Kidney capillary endothelial cell (primary cell): ENCODE measurements at places on chromosomes 7 and 10.

DNA sequence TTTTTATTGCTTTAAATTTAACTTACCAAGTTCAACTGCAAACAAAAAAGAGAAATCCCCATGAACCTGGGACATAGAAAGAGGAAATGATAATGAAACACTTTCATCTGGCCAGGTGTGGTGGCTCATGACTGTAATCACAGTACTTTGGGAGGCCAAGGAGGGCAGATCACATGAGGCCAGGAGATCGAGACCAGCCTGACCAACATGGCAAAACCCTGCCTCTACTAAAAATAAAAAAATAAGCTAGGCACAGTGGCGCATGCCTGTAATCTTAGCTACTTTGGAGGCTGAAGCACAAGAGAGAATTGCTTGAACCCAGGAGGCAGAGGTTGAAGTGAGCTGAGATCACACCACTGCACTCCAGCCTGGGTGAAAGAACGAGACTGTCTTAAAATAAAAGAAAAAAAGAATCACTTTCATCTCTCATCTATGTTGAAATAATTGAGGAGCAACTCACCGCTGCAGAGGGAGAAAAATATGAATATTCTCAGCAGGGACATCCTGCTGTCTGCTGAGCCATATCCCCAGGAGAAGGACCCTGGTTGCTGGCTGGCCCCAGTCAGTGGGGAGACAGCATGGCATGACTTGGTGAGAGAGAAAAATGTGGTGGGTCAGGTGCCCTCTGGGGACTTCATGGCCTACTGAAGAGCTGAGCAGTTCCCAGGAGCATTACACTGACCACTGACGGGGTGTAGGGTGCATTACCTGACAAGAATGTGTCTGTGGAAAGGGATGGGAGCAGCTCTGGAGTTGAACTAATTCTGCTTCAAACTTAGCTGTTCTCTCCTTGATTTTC lies 22.8 kb upstream of the TARP start:
- no peak for DNase-seq

DNA sequence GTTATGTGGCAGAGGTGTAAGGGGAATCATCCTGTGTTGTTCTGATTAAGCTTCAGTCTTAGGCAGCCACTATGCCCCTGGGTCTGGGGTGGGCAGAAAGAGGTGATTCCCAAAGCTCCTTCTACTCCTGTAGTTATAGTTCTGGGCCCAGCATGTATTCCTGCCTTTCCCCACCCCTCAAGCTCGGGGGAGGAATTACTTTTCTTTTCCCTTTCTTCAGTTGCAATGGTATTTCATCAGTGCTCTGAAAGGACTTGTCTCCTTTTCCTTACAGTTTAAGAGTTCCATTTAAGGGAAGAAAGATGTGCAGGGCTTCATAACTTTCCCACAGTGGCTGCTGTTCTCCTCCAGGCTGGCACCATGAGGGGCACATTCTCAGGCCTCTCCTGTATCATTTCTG lies 94.2 kb downstream of the MTPAP start:
- DNase-seq: no peak

- DNase-seq: no peak
These were observed 11.5 kb downstream of the NPFFR1 start for GRCh38 chr10:70271996-70272924.

GRCh38 chr7:50665403-50666123 lies 100.4 kb upstream of the DDC start:
- no peak for DNase-seq

GRCh38 chr7:91357379-91357778 lies 93.1 kb downstream of the FZD1 start:
- no peak for DNase-seq

DNA sequence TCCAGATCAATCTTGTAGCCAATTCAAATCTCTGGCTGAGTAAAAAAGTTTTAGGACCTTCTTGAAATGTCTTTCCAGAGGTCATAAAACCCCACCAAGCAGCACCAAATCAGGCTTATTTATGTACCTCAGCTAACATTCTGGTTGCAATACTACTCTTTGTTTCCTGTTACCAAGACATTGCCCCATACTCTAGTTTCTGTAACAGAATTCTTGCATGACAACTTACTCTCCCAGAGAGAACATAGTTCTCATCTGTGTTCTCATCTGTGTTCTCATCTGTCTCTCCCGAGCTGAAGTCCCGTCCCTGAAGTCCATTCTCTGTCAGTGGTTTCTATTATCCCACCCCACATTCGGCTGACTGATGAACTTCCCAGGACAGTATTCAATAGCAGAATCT lies 1285.1 kb downstream of the XPNPEP1 start:
- no peak for DNase-seq

GRCh38 chr10:91761721-91762120 lies 36.5 kb upstream of the TNKS2 start:
- DNase-seq: no peak

GRCh38 chr10:34814223-34814912 lies 728 bp downstream of the PARD3 start:
- no peak for DNase-seq

- no peak for DNase-seq
These were observed 29.7 kb downstream of the MKLN1 start for GRCh38 chr7:131357282-131357880.

DNA sequence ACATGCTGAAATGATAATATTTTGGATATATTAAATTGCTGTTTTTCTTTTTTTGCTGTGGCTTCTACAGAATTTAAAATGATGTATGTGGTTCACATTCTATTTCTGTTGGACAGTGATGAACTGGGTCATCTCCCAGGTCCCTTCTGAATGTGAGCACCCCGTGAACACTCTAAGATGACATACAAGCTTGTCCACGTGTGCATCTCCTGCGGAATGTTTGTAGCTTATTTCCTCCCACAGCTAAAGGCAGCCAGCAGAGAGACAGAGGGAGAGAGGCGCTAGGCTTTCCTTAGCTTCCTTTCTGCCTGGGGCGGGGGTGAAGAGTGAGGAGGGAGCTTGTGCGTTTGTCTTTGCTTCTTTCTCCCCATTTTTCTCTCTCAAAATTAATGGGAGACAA lies 219.1 kb downstream of the EMX2 start:
- no peak for DNase-seq

- no peak for DNase-seq
These were observed 49.4 kb downstream of the BUB3 start for GRCh38 chr10:123203393-123204126.

DNA sequence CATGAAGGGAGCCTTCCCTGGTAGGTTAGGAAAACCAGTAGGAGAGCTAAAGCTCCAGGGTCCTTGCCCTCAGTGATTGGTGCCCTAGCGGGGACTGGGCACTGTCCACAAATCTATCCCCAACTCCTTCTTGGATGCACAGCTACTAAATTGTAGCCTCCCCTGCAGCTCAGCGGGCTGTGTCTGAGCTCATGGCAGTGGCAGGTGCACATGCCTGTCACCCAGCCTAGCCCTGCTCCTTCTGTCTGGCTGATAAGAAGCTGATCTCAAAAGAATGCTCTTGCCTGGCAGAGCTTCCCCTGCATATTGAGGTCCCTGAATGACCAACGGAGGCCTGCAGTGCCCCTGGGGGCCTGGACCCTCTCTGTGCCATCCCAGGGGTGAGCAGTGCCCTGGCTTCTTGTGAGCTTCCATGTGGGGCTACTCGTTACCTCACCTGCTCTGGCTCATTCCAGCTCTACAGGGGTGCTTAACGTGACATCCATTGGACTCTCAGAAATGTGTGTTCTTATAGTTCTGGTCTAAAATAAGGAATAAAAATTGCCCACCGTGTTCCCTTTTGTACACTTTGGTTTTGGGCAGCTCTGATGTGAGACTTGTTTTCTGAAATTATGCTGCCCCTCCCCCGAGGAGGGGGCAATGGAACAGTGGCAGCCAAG lies 59.8 kb upstream of the ANTXRL start:
- DNase-seq: no peak

- DNase-seq: no peak
These were observed 77.6 kb upstream of the RSU1 start for GRCh38 chr10:16894821-16895220.

DNA sequence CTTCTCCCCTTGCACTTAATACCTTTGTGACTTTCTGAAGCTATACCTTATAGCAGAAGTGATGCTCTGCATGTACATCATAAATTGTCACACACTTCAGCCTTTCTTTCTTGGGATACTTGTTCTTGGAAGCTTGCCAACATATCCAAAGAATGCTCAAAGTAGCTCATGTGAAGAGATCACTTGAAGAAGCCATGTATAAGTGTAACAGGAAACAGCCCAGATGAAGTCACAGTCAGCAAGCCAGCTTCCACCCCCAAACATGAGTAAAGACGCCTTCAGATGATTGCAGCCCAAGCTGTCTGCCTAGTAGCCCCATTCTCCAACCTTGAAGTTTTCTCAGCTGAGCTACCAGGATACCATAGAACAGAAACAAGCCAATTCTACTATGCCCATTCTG lies 50.9 kb downstream of the DGKB start:
- DNase-seq: no peak

DNA sequence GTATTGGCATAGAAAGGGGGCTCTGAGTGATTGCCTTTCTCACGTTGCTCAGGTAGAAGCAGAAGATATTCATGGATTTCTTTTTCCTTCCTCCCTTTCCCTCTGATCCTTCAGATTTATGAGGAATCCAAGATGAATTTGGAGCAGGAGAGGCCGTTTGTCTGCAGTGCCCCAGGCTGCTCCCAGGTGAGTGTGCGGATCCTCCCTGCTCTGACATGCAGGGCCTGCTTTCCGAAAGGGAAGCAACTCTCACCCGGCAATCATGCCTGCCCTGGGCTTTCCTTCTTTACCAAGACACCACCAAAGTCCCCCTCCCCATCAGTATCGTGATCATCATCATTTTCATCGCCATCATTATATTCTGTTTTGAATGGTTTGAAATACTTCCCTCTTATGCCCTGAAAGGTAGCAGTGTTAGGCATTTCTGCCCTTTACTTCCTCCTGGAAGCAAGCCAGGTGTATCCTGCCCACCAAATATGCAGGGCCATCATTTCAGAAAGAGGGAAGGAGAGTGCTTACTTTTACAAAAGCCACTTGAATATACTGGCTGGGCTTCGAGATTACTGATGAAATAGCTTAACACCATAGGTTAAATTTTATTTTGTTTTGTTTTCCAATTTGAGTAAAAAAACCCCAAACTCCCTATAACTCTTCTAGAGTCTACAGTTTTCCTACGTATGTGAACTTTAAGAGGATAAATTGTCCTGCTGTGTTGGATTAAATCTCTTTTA lies 75.9 kb downstream of the CREB5 start:
- no peak for DNase-seq

DNA sequence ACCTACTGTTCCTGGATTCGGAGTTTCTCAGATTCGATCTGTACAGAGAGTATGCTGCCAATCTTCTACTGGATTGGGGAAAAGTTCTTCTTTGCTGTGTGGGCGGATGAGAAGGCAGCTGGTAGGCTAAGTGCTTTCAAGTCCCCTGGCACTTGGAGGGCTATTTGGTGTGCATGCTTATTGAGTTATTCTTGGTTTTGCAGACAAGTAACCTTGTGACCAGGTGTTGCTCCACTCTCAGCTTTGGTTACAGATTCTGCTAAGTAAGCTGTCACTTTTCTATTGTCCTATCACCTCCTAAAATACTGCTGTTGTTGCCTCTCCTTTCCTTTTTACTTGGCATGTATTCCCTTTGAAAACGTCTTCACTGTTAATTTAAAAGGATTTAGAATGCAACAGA lies 1375.1 kb upstream of the LRRTM3 start:
- no peak for DNase-seq

DNA sequence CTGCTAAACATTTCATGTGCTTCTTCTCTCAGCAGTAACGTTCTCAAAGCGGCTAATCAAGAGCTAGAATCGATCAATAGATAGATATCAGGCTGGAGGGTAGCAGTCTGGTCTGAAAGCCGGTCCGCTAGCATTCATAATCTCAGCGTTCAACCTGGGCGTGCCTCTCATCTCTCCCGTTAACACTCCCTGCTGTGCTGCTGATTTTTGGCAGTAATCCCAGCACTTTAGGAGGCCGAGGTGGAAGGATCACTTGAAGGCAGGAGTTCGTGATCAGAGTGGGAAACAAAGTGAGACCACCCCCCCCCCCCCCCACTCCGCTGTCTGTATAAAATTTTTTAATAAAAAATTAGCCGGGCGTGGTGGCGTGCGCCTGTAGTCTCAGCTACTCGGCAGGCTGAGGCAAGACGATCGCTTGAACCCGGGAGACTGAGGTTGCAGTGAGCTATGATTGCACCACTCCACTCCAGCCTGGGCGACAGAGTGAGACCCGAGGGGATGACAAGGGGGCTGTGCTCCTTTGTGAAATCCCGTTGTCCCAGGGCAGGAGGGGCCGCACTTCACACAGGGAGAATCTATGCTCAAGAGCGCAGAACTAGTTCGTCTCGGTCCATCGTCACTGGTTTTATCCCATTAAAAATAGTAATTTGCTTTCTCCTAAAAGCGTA lies 624 bp upstream of the CEP55 start:
- DNase-seq: peak; percentile 16

GRCh38 chr7:76047305-76047810 lies 442 bp downstream of the STYXL1 start:
- peak; percentile 21 for DNase-seq

DNA sequence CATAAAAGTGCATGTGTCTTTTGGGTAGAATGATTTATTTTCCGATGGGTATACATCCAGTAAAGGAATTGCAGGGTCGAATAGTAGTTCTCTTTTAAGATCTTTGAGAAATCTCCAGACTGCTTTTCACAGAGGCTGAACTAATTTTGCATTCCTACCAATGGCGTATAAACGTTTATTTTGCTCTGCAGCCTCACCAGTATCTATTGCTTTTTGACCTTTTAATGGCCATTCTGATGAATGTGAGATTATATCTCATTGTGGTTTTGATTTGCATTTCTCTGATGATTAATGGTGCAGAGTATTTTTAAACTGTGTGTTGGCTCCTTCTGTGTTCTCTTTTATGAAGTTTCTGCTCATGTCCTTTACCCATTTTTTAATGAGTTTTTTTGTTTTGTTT lies 1020.1 kb downstream of the NXPH1 start:
- no peak for DNase-seq

- DNase-seq: no peak
These were observed 17.2 kb upstream of the C10orf53 start for GRCh38 chr10:49662169-49662830.

GRCh38 chr10:119450606-119451299 lies 91.8 kb downstream of the RGS10 start:
- DNase-seq: no peak

DNA sequence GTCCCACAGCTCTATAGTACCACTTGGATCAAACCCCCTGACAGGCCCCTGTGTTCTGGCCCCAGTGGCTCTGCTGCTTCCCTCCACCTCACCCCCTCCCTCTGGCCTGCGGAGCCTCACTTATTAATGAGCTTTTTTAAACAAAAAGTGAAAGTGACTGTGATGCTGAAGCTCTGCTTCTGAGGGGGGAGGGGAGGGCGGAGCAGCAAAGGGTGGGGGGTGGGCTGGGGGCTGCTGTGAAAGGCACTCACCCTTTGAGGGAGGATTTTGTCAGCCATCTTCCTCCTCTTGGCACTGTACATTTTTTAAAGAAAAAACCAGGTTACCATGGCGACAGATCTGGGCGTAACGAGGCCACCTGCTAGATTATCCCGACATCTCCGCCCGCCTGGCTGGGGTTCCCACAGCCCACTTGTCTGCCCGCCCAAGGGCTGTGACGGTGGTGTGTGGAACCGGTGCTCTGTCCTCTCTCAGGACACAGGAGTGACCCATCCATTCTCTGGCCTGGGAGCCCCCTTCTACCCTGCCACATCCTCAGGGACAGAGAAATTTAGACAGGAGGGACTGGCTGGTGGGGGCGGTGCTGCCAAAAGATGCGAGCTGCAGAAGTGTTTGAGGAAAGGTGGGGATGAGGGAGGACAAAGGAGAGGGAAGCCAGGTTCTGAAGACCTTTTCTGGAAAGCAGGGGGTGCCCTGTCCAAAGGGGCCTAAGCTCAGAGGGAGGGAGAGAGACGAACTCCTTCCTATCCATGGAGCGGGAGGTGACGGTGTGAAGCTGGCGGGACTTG lies 4.9 kb downstream of the SMARCD3 start:
- DNase-seq: no peak

- no peak for DNase-seq
These were observed at the start of gene ZNF853 for GRCh38 chr7:6614953-6615722. Gene ZNF853 (plus strand): TSS chr7:6615610. CDS start chr7:6616175, 565 bp downstream.
